Stimulated activated CD4-positive, alpha-beta T cell treated with anti-CD3 and anti-CD28 coated beads, Interleukin-15, amount 100 ng/mL, for 48 hours (primary cell): ENCODE measurements at places on chromosomes 1 and 21.

GRCh38 chr1:90746857-90747256 is 29.8 kb upstream of the BARHL2 start:
- no peak for DNase-seq

- DNase-seq: no peak
Observed at GRCh38 chr1:53292690-53293089, 35.2 kb downstream of the LRP8 start.

DNA sequence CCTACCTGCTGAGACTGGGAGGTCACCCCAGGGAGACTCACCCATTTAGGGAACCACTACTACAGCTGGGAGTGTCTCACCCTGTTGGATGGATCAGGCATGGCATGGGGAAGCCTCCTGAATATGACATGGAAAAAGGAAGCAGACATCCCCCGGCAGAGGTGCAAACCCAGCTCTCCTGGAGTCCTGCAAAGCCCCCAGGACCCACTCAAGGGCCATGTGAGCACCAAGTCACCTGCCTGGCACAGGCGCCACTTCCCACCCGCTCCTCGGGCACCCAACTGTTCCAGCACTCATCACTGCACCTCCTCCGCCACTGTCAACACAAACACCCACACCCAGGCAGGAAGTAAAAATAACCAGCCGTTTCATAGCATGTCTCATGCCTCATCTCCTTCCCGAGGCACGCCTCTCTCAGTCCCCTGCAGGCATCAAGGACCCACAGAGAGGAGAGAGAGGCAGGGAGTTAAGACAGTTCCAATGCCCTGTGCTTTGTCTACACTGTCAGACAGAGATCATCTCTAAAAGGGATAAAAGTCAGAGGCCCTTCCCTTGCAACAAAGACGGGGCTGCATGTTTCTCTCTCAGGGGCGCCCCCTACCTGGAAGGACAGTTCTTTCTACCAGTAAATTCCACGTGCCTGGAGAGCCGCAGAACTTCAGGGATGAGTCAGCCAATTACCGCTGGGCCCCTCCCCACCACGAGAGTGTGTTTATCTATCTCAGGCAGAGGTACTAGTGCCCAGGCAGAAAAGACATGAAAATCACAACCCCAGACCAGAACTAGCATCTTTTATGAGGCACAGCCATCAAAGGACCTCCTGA is 150.1 kb upstream of the SOD1 start:
- DNase-seq: peak; percentile 75

DNA sequence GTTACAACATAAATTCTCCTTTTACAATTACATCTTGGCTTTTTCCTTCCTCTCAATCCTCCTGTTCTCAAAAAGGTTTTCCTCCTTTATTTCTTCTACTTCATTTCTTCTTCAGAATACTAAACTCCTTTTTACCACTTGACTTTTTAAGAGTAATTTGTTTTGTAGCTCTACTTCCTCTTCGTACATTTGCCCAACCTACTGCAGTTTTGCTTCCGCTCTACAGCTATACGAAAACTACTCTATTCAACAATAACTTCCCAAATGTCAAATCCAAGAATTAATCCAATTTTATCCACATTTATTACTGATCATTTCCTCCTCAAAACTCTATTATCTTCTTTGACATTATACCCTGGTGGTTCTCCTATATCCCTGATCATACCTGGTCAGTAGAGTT is 3.4 kb downstream of the GDAP2 start:
- DNase-seq: no peak

DNA sequence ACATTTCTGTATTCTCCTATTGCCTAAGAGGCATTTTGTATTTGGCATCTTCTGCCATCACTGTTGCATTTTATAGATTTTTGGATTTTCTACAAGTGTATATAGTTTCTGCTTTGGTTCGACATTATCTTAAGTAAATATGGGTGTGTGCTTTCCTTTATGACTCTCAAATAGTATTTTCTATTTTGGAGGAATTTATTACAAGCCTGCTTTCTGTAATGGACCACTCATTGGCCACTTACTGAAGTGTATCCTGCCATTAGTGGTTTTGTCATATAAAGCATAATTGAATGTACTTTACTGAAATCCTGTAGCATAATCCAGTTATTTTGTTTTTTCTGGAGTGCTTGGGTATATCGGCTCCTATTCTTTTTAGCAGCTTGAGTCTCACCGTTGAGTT is 184.3 kb downstream of the PATJ start:
- DNase-seq: no peak

GRCh38 chr1:15947382-15948090 is 28.4 kb downstream of the ZBTB17 start:
- DNase-seq: no peak

DNA sequence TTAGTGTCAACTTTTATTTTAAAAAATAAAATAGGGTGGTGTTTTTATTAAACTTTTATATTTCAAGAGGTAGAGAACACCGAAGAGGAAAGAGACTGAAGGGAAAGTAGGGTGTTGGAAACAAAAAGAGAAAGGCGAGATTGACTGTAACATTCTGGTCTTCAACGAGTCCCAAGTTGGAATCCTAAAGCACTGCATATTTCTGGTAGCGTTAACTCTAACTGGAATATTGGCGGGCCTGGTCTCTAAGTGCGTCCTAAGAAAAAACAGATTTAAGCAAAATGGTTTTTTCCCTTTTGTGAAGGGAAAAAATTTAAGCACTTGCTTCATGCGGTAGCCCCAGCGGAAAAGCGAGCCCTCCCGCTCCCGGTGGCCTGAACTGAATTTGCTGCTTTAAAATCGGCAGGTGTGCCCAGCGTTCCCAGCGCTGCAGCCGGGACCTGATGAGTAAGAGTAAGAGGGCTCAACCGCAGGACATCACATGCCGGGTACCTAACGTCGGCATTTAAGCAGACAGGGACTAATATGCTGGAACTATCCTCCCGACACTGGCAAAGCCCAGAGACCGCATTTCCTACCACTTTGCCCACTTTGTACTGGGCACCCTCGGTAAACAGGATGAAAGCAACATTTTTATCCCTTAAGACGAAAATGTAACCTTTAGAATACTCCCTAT is 30.5 kb upstream of the NFIA start:
- DNase-seq: no peak

- DNase-seq: no peak
Observed at GRCh38 chr1:59560807-59561450, 253.8 kb upstream of the HOOK1 start.

DNA sequence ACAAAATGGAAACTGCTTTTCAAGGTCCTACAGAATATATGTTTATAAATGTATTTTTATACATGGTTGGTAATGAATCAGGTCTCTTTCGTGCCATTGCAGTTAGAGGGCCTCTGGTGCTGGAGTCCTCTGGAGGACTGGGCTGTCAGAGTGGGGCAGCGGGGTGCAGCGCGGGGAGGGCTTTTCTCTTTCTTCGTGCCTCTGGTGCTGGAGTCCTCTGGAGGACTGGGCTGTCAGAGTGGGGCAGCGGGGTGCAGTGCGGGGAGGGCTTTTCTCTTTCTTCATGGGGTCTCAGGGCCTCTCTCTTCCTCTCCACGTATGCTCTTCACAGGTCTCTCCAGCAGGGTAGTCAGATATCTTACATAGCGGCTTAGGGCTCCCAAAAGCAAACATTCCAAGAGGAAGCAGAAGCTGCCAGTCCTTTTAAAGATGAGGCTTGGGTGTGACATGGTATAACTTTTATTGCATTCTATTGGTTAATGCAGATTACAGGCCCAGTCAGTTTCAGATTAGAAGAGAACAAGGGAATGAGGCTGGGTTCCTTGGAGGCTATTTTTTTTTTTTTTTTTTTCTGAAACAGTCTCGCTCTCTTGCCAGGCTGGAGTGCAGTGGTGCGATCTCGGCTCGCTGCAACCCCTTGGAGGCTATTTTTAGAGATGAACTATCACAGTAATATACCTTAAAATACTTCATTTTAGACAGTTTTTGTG is 13.1 kb downstream of the SDCCAG8 start:
- DNase-seq: no peak

- no peak for DNase-seq
Observed at GRCh38 chr21:38388647-38389353, 109.5 kb downstream of the ERG start.

- DNase-seq: no peak
Observed at GRCh38 chr1:232590744-232591082, 39.2 kb downstream of the SIPA1L2 start.

DNA sequence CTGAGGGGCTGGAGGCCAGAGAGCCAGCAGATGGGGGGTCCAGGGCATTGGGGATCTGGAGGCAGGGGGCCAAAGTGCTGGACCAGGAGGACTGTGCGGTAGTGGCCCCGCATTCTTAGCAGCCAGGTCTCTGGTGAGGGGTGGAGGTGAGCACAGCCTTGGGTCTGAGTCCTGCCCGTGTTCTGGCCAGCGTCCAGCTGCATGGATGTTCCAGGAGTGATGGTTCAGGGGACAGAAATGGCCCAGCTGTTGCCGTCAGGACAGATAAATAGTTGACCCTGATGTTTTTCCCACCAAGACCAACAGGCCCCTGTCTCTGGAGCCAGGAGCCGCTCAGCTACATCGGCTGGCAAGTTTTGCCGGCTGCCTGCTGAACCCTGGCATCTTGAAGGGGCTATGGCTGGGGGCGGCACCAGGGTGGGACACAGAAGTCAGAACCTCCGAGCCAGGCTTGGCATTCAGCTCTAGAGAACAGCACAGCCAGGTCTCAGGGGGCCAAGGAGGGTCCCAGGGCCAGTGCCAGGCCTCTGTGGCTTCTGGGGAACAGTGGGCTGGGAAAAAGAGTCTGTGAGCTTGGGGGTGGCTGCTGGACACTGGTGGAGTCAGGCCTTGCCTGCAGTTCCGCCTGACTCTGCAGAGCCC is 19.4 kb upstream of the TTC34 start:
- DNase-seq: no peak

DNA sequence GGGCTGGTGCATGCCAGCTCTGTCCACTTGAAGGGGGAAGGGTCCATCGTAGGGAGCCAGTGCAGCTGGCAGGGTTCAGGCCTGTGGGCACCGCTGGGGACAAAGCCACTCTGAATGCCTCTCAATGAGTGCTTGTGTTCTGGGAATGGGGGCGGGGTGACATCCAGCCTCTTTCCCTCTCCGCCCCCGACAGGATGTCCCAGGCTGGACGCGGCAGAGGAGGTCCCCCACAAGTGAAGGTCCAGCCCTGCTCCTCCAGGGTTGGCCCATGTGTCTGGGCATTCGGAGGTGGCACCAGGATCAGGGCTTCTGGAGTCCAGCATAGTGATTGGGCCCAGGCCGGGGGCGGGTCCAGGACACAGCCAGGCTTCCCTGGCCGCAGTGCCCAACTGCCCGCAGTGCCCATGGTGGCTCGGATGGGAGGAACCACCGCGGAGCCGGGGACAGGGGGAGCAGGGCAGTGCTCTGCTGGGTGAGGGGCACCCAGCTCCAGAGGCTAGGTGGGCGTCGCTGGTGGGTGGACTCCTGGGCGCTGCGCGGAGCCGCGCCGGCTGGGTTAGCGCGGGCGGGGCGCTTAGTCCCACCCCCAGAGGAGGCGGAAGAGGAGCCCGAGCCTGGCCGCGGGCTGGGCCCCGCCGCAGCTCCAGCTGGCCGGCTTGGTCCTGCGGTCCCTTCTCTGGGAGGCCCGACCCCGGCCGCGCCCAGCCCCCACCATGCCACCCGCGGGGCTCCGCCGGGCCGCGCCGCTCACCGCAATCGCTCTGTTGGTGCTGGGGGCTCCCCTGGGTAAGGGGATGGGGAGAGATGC is at the start of gene SHISA4:
Gene SHISA4 (plus strand): TSS at position 617 of the 808 bp plus-strand sequence. CDS start 97 bp downstream, at position 714.
- DNase-seq: no peak

- no peak for DNase-seq
Observed at GRCh38 chr1:65769636-65770035, 23.1 kb upstream of the PDE4B start.

DNA sequence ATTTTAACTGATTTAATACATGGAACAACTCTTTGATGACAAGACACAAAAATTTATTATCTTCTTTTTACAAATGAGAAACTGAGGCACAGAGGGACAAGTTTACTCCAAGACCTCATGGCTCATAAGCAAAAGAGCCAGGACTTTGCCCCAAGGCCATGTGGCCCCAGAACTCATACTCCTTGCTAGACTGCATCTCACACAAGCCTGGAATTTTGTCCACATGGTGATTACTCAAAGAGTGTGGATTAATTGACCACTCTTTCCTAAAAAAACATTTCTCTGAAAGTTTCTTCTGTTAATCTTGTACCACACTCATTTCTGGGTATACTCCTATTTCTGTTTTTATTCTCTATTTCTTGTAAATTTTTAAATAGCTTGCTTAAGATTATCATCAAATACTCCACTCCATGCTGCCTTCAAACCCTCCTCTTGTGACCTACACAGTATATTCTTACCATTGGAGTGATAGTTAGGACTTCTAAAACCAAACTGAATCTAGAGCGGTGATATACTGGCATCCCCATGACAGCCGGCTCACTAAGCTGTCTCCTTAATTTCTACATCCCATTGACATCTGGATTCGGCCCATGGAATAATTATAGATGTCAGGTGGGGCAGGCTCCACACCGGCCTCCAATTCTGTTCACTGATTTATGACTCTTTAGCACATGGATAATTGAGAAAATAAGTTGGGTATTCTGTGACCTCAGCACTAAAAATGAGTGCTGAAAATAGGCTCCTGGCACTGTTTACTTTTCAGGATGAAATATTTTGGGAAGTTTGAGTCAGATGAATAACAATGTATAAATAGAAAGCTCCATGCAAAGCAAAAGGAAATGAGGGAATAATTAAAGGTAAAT is 16.1 kb downstream of the RGS4 start:
- DNase-seq: no peak
